T follicular helper cell (primary cell): ENCODE measurements at places on chromosomes 12 and 14.

GRCh38 chr12:47082796-47083621 is 3.2 kb upstream of the AMIGO2 start:
- no peak for DNase-seq

- no peak for DNase-seq
These were observed 39.0 kb downstream of the GPR68 start for GRCh38 chr14:91205459-91205858.

DNA sequence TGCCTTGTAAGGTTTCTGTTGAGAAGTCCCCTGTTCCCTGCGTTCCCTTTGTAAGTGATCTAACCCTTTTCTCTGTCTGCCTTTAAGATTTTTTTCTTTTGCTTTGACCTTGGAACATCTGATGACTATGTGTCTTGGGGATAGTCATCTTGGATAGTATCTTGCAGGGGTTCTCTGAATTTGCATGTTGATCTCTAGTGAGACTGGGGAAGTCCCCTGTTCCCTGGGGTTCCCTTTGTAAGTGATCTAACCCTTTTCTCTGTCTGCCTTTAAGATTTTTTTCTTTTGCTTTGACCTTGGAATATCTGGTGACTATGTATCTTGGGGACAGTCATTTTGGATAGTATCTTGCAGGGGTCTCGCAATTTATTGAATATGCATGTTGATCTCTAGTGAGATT is 38.2 kb upstream of the TMX1 start:
- no peak for DNase-seq

- no peak for DNase-seq
These were observed 7.2 kb upstream of the RACGAP1 start for GRCh38 chr12:50032515-50032853.

DNA sequence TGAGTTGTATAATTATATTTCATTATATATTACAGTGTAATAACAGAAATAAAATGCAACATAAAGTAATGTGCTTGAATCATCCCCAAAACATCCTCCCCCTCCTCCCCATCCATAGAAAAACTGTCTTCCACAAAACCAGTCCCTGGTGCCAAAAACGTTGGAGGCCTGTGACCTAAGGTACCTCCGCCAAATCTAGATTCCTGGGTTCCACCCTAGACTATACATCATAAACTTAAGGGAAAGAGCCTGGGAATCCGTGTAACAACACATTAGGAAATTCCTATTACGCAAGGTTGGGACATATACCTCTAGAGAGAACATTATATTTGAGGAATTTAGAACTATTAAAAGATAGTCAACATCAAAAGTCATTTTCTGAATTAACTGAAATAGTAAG is 38.0 kb downstream of the SPPL3 start:
- no peak for DNase-seq

- DNase-seq = no peak
These were observed 1598.0 kb upstream of the TMEM132C start for GRCh38 chr12:126668961-126669360.

DNA sequence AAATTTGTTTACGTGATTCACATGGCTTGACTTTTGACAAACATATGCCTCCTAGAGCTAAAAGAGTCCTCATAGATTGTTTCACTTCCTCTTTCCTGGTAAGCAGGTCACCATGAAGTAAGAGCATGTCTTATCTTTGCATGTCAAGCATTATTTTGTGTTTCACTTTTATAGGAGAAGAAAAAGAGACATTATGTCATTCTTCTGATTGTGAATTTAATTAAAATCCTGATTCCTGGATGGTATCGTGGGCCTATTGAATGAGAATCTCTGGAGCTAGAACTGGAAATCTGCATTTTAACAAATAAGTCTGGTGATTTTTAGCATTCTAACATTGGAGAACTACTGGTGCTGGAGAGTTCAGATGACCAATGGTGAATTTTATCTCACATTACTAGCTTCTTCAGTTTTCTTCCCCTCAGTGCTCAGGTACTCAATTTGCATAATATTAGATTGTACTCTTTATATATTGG is 218.6 kb upstream of the ATP2B1 start:
- no peak for DNase-seq

GRCh38 chr12:123550700-123551099 is 17.2 kb upstream of the RILPL1 start:
- no peak for DNase-seq

DNA sequence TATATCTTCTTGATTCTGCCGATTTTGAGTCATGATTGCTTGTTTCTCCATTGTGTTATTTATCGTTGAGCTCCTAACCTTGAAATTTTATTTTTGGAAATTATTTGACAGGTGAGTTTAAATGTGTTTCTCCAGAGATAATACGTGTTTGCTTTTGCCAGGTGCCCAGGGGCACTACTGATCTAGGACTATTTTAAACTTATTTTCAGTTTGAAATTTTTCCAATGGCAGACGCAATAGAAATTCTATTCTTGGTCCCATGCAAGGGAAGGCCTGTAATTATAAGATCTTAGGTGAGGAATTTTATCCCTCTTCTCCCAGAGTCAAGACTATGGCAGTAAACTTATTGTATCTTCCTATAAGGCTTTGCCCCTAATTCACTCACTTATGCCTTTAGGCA is 252.8 kb downstream of the AEBP2 start:
- DNase-seq = no peak

DNA sequence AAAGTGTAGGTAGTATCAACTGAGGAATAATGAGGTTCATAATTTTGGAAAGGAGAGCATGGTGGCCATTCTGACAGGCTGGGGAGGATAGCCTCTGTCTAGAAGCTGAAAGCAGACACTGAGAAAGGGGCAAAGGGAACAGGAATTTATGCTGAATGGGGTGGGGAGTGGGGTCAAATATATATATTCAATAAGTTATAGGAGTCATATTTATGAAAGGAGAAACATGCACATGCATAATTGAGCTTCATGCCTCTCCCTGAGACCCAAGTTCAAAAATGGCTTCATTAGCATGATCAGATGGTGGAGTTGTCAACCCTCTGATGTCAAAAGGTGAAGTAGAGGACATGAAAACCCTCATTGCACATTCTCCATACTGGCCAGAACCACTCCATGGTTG is 33.9 kb upstream of the ARID2 start:
- no peak for DNase-seq

DNA sequence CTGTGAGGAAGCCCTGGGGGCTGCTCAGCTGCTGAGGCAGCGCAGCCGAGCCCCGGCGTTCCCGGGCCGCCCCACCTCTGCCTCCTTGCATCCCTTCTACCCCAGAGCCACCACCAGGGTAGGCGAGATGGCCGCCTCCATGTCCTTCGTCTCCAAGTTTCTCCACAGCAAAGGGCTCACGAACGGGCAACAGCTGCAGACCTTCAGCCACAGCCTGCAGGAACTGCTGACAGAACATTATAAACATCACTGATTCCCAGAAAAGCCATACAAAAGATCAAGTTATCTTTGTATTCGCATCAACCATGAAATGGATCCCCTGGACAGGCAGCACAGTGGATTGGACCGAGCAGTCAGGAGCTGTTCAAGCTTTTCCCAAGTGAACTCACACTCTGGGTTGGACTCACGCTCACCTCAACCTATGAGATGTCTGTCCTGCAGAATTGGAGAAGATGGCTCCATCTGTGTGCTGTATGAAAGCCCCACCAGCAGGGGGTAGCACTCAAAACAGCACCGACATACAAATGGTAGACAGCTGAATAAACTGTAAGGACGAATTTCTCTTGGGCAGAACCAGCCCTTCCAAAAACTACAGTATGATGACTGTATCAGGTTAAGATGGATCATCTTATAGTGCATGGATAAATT is 19.4 kb upstream of the A2M start:
- DNase-seq = no peak

- no peak for DNase-seq
These were observed 121.5 kb upstream of the CPM start for GRCh38 chr12:69054343-69055056.
